NCI-H1436 (cell line): ENCODE measurements at places on chromosomes 1 and 21.

DNA sequence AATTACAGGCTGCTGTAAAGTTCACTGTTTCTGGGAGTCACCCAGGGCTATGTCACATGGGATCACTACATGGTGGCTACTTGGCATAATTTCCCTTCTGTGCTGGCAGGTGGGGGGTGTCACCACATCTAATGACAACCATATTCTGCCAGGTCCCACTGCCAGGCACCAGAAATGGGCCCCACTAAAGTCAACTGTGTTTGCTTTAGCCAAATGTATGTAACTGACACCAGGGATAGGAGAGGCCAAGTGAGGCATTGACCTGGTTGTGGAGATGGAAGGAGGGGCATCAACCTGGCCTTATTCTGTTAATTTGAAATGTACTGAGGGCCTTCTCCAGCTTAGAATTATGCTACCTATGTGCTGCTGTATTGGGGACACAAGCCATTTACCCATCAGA is 370.6 kb upstream of the PROX1 start:
- no peak for DNase-seq

- DNase-seq: no peak
Observed at GRCh38 chr1:225470211-225471108, 42.6 kb upstream of the LBR start.

DNA sequence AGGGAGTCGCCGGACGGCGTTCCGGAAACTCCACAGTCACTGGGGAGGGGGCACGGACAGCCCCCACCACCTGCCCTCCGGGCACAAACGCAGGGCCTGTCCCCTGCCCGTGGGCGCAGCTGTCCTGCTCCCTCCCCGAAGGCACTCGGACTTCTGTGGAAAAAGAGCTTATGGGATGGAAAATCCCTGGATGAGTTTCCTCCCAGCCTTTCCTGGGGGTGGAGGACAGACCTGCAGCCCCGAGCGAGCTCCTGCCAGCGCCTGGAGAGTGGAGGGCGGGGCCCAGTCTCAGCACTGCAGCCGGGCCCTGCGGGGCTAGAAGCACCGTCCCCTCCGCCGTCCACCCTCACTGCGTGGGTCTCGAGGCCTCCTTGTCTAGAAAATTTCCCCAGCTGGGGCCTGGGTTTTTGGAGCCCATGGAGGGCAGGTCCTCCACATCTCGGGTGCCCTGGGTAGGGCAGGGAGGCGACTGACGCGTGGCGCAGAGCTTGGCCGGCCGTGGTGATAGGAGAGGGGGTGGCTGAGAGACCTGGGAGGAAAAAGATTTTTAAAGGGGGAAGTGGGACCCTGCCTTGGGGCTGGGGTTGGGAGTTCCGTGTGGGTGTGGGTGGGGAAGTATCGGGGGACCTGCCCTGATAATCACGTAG is 6.4 kb upstream of the COL6A1 start:
- DNase-seq: no peak

GRCh38 chr1:56710646-56711045 is 65.5 kb downstream of the PRKAA2 start:
- DNase-seq: no peak

DNA sequence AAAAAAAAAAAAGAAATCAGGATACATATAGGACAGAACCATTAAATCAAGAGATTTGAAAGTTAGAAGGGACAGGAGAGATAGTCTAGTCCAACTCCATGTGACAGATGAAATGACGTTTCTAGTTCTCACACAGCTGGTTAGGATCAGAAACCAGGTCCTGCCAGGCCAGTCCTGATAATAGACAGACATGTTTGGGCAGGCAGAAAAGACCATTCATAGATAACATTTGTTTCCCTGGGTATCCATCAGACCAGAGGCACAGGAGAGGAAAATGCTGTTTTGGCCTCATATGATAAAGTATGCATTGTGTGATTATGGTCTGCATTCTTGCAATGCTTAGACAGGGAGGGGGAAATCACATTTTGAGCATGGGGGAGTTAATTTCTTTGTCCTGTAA is 29.3 kb downstream of the ZBTB8B start:
- no peak for DNase-seq

DNA sequence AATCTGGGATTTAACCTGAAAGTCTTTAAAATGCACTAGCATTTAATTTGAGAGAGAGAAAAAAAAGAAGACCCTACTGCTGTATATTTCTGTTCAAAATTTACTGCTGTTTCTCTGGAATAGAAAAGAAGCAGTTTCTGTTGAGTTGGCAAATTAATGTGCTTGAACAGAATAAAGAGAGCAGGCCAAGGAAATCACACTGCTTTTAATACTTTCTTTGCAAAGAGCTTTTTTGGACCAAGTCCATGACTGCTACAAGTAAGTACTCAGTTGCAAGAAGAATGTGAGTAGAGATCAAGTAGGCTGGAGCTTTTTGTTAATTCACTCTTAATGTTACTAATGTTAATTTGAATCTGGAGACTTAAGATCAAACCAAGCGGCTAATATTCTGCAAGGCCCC is 336.2 kb upstream of the SGIP1 start:
- DNase-seq: no peak

DNA sequence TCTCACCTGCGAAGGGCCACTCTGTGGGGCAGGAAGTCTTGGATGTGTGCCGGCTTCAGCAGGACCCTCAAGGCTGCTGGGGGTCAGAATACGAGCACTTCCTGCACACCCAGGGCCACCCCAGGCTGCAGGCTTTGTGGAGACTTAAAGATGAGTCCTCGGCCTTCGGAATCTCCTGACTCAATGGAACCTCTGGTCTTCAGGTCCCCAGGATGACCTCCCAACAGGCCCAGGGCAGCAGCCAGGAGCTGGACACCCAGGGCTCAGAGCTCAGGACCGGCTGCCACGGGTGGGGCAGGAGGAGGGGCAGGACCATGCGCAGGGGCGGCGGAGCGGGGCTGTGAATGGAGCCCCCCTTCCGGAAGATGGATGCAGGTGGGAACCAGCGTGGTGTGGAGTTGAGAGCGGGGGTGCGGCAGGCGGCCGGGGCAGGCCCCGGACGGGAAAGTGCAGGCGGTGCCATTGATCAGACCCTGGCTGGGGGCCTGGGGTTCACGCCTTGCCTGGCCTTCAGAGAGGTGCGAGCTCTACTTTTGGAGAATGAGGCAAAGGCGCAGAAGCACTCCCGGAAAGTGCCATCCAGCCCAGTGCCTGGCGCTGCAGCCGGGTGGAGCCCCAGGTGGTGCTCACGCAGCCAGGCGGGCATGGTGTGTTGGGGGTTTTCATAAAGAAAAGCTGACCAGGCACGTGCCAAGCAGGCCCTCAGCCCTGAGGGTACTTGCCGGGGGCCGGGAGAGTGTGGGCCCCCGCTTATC is 10.4 kb downstream of the COL18A1 start:
- no peak for DNase-seq

DNA sequence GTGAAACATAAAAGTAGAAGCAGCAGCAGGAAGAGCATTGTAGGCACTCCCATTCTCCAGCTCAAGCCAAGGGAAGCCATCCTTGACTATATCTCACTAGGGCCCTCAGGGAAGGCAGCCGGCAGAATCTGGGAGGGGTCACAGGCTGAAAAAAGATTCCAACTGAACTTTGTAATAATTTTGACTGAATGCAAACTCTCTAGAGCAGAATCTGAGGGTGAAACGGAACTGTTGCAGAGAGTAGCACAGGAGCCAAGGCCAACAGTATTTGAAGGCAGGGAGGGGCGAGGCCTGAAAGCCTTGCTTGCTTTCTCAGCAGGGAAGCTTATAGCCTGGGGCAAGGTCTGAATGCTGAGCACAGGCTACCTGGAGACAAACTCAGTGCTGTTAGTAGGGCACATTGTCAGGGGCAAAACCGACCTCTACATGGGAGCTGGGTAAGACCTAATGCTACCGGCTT is 180.6 kb downstream of the COL24A1 start:
- DNase-seq: no peak

DNA sequence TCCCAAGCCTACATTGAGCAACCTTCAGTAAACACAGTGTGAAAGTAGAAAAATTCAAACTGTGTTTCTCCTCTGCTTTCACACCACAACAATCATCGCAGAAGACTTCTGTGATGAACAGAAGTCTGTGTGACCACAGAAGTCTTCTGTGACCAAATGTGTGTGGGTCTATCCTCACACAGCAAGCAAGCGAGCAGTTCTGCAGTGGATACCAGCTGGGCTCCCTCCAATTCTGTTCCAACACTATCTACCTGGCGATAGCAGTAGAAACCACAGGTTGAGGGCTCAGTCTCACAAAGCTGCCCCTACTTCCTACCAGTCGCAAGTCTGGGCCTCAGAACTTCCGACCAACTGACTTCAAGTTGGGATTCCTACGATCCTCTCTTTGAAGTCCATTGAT is 21.0 kb upstream of the RAP1A start:
- no peak for DNase-seq

DNA sequence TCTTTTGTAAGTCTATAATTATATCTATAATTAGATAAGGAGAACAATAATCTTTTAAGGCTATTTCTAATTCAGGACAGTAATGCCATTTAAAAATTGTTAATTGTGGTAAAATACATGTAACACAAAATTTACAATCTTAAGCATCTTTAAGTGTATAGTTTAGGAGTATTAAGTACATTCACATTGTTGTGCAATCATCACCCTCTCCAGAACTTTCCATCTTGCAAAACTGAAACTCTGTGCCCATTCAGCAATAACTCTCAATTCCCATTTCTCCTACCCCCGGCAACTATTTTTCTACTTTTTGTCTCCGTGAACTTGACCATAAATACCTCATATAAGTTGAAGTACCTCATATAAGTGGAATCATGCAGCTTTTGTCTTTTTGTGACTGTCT is 93.9 kb upstream of the KCNA3 start:
- no peak for DNase-seq
